ENCODE measurements at places on chromosomes 5 and 9. TPM values are rescaled to one million over a fixed set of nuclear protein-coding genes. Genes with fewer than 3 reads are reported as not detected.

Gene SLC25A2
- 0.50 TPM for total RNA-seq

Gene TMEM215
- not detected for total RNA-seq

Gene CCDC183
- 7.3 TPM for total RNA-seq

DNA sequence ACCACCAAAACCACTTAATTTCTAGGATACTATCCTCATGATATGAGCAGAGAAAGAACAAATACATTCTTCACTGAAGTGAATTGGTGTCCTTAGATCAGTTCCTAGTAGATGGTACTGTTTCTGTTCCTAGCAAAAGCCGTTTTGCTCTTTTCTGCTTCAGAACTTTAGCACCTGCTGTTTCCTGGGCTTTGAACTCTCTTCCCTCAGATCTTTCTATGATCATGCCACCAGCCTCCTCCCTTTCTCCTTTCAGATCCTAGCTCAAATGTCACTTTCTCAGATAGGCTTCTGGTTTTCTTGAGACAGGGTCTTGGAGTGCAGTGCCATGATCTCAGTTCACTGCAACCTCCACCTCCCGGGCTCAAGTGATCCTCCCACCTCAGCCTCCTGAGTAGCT, 118.0 kb downstream of the EGFLAM start:
- no peak for DNase-seq
- H3K27ac ChIP-seq, result no peak overlapping the region
- no peaks in the 10 kb centered on the region for H3K27me3 ChIP-seq
- H3K4me1 ChIP-seq, result peaks cover 41% of the 10 kb centered on the region
- H3K4me3 ChIP-seq, result no peak overlapping the region
- H3K36me3 ChIP-seq, result no peaks in the 10 kb centered on the region

DNA sequence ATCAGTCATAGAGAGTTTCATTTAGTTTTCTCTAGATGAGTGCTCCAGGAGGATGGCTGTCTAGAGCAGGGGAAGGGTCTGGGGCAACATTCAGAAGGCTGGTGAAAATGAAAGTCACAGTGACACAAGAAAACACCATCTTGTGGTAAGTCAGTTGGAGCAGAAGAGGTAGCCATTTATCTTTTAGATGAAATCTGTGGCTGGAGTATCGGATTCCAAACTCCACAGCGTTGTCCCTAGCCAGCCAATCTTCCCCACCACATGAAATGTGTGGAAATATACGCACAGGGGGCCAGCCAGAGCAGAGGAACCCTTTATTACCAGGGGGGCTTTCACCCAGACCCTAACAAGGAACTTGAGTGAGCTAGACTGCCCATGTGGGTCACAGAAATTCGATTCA, 15.9 kb upstream of the TNFAIP8 start:
- no peaks in the 10 kb centered on the region for H3K36me3 ChIP-seq
- peaks cover 12% of the 10 kb centered on the region for H3K4me1 ChIP-seq
- no peak overlapping the region for H3K4me3 ChIP-seq
- H3K27me3 ChIP-seq, result no peaks in the 10 kb centered on the region
- no peak for DNase-seq

DNA sequence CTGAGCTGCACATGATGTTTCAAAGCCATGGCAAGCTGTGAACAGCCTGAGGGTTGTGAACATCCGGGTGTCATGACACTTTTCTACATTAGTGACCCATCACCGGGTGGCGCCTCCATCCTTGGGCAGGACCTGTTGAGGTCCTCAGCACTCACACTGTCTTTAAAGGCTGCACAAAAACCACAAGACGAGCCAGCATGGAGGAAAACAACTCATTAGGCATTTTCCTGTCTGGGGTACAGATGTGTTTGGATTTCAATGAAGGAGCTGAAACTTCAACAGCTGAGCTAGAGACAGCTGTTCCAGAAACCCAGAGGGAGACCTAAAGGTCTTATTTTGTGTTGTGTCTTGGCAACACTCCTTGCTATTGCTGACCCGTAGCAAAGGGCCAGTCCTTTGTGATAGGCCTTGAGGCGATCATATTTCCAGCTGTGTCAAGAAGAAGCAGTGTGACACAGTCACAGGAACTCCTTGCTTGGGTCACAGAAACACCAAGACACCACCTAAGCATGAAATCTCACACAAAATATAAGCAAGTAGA, 151.8 kb upstream of the VLDLR start:
- H3K27ac ChIP-seq, result no peak overlapping the region
- H3K4me1 ChIP-seq, result no peaks in the 10 kb centered on the region
- DNase-seq, result peak; percentile 81
- no peaks in the 10 kb centered on the region for H3K27me3 ChIP-seq
- H3K36me3 ChIP-seq, result no peaks in the 10 kb centered on the region
- H3K4me3 ChIP-seq, result no peak overlapping the region

DNA sequence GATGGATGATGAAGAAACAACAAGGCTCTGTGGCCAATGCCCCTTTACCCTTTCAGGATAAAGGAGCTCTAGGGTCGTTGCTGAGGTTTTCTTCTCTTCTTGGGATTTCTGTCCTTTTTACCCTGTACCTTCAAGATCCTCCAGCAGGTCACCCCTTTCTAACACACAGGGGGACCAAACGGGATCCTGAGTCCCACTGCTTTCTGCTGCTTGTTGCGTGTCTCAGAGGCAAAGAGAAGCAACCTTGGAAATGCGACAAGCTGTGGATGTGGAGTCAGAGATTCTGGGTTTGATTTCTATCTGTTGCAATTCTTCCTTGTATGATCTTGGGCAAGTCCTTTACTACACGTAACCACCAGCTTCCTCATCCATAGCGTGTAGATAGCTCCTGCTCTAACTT, 20.5 kb downstream of the GLRA1 start:
- no peak for DNase-seq
- peaks cover 10% of the 10 kb centered on the region for H3K4me1 ChIP-seq
- no peaks in the 10 kb centered on the region for H3K36me3 ChIP-seq
- H3K27ac ChIP-seq, result peak overlapping the region; percentile 52

DNA sequence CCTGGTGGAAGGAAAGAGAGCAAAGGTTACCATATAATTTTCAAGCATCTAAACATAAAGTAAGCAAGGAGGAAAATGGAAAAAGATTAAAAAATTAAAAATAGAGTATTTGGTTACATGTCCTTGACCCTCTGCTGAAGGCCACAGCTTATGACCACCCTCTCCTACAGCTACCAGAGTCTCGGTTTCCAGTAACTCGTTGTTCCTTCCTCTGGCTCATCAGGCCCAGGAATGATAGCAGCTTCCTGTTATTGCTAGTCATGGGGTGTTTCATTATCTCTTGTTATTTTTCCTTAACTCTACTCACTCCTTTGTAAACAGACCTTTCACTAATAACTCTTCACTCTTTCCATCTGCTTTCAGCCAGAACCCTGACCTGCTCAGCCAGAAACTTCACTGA, 102.2 kb downstream of the YTHDC2 start:
- H3K4me1 ChIP-seq, result no peaks in the 10 kb centered on the region
- no peak for DNase-seq
- H3K36me3 ChIP-seq, result no peaks in the 10 kb centered on the region
- no peaks in the 10 kb centered on the region for H3K27me3 ChIP-seq
- H3K4me3 ChIP-seq, result no peak overlapping the region

GRCh38 chr5:172868924-172869591, 35.0 kb downstream of the ERGIC1 start:
- no peak overlapping the region for H3K27ac ChIP-seq
- DNase-seq, result no peak
- H3K4me3 ChIP-seq, result no peak overlapping the region
- H3K36me3 ChIP-seq, result peaks cover 10% of the 10 kb centered on the region
- peaks cover 11% of the 10 kb centered on the region for H3K4me1 ChIP-seq
